ENCODE measurements at places on chromosomes 12 and 14.

DNA sequence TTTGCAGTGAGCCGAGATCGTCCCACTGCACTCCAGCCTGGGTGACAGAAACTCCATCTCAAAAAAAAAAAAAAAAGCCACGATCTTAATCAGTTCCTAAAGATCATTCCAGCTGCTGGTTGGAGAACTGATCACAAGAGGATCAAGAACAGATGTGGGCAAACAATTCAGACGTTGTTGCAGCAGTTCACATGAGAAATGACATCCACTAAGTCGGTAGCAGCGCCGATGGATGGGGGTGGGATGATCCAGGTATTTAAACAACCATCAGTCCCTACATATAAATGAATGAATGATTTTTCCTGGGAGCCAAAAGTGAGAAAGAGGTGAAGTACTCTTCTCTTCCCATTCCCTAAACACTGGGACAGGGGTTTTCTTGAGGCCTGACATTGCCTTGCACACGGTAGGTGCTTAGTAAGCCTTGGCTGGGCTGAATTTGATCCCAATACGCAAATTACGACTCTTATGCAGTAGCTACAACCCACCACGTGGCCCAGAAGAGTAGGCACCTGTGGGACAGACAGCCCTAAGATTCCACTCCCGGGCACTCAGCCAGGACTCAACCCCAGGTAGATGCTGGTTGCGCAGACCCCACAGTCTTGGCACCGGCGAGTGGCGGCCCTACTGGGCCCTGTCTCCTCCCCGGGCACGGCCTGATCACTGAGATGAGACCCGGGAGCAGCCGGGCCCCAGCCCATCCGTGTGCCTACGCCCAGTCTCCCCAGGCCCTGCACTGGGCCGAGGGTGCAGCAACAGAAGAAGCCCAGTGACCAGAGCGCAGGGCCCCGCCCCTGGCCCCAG lies 565 bp downstream of the SPRYD3 start:
- ATAC-seq = peak; percentile 12

GRCh38 chr12:75389061-75389460 lies 1.8 kb upstream of the GLIPR1L2 start:
- no peak for ATAC-seq

DNA sequence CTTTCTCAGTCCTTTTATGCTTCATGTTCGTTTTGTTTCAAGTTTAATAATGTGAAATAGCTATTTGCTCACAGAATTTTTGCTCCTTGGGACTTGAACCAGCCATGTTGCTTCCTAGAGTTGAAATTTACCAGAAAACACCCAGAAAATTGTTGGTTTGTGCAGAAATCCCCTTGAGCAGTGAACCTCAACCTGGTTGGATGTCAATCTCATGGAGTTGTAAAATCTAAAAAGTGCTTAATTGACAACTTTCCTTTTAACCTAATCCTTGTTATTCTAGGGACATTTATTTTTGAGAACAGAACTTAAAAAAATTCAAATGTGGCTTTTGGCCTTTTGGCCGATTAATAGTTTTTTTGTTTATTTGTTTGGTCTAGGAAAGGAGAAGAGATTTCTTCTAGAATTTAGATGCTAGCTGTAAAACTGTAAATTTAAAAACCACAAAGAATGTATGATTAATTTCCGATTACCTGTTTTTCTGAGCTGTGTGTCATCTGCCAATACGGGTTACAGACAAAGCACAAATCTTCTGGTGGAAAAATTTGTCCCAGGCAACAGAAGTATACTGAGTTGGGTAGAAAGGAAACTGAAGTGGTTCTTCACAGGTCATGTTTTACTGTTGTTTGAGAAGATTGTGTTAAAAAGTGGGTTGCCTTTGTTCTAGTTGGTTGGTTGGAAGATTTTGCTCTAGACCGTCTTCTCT lies 154.4 kb downstream of the FUT8 start:
- ATAC-seq = peak; percentile 87

DNA sequence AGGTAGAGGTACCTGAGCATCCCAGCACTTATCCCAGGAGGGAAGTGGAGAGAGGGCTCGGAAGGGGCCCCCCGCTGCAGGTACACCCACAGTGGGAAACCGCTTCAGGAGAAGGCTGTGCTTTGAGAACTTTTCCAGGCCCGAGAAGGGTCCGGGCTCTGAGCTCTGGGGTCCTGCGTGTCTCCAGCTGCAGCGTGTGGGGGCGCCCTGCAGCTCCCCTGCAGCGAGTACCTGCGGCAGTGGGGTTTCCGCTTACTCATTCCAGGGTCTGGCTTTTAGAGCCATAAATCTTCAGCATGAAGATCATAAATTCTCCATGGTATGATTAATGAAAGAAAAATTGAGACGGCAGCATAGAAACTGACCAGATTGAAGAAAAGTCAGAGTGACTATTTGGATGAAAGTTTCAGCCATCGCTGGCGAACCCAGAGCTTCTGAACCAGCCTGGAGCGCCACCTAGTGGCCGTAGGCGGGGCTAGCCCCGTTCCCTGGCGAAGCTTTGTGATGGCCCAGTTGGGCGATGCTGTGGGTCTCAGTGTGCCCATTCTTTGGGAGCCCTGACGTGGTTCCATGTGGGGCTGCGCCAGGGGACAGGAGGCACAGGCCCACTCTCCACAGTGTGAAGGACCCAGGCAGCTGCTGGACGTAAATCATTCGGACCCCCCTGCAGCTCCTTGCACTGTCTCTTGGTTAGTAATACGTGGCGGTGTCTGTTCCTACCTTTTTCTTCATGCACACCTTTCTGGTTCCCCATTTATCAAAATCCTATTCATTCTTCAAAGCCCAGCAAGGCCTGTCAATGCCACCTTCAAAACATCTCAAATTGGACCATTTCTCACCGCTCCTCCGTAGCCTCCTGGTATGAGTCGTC lies 198.2 kb downstream of the TSPAN9 start:
- peak; percentile 41 for ATAC-seq

- ATAC-seq = no peak
Observed at GRCh38 chr14:101216366-101217079, 313.0 kb upstream of the RTL1 start.
